Daoy (cell line): ENCODE measurements at places on chromosomes 7 and 10. TPM values are rescaled to one million over a fixed set of nuclear protein-coding genes. Genes with fewer than 3 reads are reported as not detected.

The FOXP2 gene
- 0.09 and 1.7 TPM in 2 replicates for total RNA-seq

The MACROH2A2 gene
- total RNA-seq, result 33.7 and 39.0 TPM in 2 replicates

The STRIP2 gene
- total RNA-seq, result 9.2 and 9.6 TPM in 2 replicates

The LMOD2 gene
- total RNA-seq, result not detected in 2 replicates

DNA sequence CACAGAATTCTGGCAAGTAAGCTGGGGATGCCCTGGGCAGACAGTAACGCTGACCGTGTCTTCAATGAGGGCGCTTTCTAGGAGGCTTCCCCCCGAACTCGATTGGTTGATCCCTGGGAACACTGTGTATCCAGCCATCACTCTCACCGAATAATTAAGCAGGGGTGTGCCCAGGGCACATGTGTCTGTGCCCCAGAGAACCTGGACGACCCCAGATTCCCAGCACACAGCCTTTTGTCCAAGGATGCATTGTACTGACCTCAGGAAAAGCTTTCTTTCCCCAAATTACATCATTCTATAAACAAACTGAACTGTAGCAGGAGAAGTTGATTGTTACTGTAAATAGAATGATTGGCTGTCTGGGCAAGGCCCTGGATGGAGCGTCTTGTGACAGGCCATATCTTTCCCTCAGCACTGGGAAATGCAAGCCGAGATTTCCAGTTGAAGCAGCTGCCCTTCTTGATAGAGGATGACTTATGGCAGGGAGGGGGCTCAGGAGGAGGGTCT is 6.6 kb upstream of the DEPP1 start:
- DNase-seq, result no peak

DNA sequence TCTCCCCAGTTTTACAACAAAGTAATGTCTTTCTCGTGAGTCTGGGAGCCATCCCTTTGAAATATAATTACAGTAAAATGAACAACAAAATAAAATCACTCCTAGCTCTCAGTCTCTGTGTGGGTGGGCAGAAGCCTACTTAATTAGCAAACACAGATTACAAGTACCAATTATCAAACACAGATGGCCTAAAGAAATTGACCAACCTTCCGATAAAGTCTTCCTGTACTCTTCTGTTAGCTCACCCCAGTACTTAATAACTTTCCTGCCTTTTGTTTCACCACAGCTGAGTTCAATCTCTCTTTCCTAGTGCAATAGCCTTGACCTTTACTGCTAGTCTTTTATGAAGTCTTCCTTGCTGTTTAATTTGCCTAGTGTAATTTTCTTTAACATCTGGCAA is 719.2 kb upstream of the MBL2 start:
- DNase-seq, result no peak

DNA sequence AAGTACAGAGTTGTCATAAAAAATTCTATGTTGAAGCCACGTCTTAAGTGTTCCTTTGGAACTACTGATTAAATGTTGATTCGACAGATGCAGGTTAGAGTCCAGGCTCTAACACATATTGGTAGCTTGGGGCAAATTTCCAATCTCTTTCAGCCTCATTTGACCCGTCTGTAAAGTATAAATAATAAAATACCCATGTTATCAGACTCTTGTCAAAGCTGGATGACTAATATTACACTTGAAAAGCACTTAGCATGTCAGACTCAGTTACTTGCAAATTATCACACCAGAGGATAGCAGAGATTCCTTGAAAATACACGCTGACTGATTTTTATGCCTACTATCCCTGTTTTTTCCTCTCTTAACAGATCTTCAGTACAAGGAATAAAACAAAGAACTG is 18.1 kb upstream of the MACC1 start:
- peak; percentile 32 for DNase-seq

DNA sequence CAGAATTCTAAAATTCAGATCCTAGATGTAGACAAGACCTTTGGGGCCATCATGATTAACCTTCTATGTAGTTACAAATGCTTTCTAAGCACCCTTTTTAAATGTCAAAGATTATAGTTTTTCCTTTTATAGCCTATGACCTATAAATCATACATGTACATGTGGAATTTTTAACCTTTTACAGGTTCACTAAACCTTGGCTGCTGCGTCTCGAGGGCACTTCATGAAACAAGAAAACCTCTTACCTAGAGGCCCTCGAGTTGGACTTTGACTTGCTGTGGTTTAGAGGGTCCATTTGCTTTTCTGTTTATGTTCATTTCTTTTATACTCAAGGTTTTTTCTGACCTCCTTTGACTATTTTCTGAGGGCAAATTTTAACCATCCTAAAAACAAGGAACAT is 302.2 kb downstream of the CSTF2T start:
- DNase-seq, result no peak

DNA sequence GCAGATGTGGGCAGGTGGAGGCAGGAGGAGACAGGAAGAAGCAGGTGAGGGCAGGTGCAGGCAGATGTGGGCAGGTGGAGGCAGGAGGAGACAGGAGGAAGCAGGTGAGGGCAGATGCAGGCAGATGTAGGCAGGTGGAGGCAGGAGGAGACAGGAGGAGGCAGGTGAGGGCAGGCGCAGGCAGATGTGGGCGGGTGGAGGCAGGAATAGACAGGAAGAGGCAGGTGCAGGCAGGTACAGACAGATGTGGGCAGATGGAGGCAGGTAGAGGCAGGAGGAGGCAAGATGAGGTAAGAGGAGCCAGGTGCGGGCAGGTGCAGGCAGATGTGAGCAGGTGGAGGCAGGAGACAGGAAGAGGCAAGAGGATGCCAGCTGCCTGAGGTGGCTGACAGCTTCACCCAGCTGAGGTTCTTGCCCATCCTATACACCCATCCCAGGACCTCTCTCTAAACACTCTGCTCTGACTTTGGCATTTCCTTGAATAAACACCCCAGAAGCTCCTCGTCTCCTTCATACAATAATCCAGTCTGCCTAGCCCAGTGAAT is 33.0 kb downstream of the PTPRE start:
- no peak for DNase-seq

- DNase-seq, result no peak
Observed at GRCh38 chr7:126856691-126857291, 395.9 kb downstream of the GRM8 start.

DNA sequence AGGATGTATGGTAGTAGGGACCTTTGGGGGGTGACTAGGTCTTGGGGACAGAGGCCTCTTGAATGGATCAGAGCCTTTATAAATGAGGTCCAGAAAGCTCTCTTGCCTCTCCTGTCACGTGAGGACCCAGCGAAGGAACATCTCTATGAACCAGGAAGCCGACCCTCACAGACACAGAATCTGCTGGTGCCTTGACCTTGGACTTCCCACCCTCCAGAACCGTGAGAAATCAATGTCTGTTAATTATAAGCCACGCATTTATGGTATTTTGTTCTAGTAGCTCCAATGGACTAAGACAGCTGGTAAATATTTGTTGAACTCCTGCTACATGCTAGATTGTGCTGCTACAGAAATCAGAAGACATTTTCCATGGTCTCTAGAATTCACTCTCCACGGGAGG is 276.9 kb downstream of the SFMBT2 start:
- DNase-seq, result no peak

DNA sequence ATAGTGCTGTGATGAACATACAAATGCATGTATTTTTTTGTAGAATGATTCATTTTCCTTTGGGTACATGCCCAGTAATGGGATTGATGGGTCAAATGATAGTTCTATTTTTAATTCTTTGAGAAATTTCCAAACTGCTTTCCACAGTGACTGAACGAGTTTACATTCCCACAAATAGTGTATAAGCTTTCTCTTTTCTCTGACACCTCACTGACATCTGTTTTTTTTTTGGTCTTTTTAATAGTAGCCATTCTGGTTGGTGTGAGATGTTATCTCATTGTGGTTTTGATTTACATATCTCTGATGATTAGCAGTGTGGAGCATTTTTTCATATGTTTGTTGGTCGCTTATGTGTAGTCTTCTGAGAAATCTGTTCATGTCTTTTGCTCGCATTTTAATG is 195.0 kb upstream of the AGK start:
- no peak for DNase-seq

GRCh38 chr7:137469191-137469811 is 125.8 kb upstream of the PTN start:
- DNase-seq, result no peak

DNA sequence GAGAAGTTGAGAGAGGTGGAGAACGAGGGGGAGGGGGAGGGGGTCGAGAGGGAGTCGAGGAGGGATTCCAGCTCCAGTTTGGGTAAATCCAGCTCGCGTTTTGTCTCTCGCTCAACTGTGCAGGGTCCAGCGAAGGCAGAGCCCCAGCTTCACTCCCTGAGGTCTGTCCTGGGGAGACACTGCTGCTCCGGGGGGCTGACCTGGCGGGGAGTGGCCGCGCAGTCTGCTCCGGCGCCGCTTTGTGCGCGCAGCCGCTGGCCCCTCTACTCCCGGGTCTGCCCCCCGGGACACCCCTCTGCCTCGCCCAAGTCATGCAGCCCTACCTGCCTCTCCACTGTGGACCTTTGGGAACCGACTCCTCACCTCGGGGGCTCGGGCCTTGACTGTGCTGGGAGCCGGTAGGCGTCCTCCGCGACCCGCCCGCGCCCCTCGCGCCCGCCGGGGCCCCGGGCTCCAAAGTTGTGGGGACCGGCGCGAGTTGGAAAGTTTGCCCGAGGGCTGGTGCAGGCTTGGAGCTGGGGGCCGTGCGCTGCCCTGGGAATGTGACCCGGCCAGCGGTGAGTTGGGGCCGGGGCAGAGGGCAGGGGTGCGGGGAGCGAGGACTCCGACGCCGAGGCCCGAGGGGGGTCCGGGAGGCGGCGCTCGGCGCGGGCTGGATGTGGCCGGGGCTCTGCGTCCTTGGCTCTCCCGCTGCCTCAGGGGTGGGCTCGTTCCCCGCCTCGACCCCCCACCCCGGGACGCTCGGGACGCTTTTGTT is at the start of gene TET1:
TSS of gene TET1 (plus strand) at position 152 of the 757 bp plus-strand sequence. CDS start 12,002 bp downstream, outside the sequence.
- peak; percentile 46 for DNase-seq

- no peak for DNase-seq
Observed at GRCh38 chr7:141114029-141114664, 40.3 kb downstream of the TMEM178B start.

GRCh38 chr7:55569269-55569663 is 3.0 kb downstream of the VOPP1 start:
- DNase-seq, result no peak

- no peak for DNase-seq
Observed at GRCh38 chr10:126006906-126007305, 110.5 kb downstream of the FANK1 start.

GRCh38 chr7:126790763-126791162 is 462.0 kb downstream of the GRM8 start:
- DNase-seq, result no peak

- no peak for DNase-seq
Observed at GRCh38 chr7:105677817-105678573, 96.7 kb upstream of the EFCAB10 start.

- no peak for DNase-seq
Observed at GRCh38 chr10:97764519-97764931, 7.3 kb downstream of the SFRP5 start.

DNA sequence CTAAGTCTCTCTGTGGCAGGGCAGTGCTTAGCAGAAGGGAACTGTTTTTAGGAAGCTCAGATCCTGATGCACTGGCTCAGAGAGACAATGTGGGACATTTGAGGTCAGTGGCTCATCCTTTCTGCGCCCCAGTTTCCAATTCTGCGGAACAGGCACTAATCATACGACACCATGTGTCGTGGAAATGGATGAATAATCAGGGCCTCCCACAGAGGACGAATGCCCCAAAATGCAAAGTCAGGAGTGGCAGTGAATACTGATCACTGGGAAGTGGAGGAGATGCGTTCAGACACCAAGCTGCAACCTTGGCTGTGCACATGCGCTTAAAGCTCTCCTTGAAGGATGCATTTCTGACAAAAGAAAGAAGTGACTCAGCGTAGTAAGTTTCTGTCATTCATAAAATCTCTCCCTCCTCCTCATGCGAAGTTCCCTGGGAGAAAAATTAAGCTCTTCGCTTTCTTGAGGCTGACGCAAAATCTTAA is 21.9 kb upstream of the ECHDC3 start:
- no peak for DNase-seq

DNA sequence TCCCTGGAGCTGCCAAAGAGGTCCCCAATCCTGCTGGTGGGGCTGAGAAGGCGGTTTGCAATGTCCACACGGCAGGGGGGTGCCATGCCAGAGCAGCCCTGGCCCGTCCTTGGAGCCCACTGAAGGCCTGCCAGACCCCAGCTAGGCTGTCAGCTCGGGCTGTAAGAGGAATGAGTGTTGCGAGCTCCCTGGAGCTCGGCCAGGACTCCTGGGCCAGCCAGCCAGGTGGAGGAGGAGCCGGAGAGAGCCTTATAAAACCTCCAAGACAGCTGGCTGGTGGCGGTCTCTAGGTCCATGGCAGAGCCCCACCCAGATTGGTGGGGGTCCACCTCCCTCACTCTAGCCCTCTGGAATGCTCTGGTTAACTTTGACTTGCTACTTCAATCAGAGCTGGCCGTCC is 55.1 kb upstream of the CALN1 start:
- no peak for DNase-seq

DNA sequence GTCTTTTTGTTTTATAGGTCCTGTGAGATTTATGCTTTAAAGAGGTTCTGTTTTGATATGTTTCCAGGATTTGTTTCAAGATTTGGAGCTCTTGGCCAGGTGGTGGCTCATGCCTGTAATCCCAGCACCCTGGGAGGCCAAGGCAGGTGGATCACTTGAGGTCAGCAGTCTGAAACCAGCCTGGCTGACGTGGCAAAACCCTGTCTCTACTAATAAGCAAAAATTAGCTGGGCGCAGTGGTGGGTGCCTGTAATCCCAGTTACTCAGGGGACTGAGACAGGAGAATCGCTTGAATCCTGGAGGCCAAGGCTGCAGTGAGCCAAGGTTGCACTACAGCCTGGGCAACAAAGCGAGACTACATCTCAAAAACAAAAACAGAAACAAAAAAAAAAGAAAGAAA is 8.3 kb upstream of the HYAL4 start:
- DNase-seq, result peak; percentile 62

DNA sequence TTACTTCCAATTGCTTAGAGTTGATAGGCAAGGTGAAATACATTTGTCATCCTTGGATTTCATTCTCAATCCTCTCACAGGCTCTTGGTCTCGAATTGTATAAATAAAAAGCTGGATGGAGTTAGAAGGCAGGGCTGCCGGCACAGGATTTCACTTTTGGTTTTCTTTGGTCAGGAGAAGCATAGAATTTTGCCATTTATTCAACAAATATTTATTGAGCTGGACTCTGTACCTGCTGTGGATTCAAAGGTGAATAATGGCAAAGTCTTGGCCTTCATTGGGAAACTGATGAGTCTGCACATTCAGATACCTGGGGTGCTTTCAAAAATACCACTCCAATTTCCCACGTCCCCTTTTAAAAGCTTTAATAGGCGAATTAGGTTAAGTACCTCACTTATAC is 49.7 kb downstream of the PDK4 start:
- DNase-seq, result no peak

- DNase-seq, result no peak
Observed at GRCh38 chr7:50330254-50330653, 25.7 kb downstream of the IKZF1 start.
